ENCODE measurements at places on chromosomes 12 and 14.
A peak's percentile ranks its signal among the peaks of the same experiment; 100 is the strongest.

- peak; percentile 82 for DNase-seq
Measured at GRCh38 chr12:28872654-28873268, 276.3 kb upstream of the FAR2 start.

DNA sequence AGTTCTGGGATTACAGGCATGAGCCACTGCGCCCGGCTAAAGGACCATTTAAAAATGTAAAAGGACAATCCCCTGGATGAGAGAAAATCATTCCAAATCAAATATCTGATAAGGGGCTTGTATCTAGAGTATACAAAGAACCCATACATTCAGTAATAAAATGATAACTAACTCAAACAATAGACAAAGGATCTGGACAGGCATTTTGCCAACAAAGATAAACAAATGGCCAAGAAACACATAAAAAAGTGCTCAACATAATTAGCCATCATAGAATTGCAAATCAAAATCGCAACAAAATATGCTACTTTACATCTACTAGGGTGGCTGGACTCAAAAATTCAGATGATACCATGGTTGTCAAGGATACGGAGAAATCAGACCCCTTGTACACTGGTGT, 8.5 kb upstream of the BICD1 start:
- no peak for DNase-seq

DNA sequence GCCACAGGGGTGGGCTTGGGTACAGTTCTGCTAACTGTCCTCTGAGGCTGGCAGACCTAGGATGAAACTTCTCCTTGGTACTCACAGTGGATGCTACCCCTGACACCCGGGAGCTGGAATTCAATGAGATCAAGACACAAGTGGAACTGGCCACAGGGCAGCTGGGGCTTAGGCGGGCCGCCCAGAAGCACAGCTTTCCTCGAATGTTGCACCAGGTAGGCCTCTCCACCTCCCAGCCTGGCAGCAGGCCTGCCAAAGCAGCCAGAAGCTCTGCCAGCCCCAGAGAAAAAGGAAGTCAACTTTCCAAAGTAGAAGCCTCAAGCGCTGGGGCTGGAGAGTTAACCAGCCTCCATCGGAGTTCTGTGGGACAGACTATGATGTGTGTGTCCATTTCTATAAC, 2.4 kb upstream of the NRL start:
- DNase-seq, result no peak

GRCh38 chr14:24253936-24254335, 9.0 kb downstream of the TGM1 start:
- no peak for DNase-seq

DNA sequence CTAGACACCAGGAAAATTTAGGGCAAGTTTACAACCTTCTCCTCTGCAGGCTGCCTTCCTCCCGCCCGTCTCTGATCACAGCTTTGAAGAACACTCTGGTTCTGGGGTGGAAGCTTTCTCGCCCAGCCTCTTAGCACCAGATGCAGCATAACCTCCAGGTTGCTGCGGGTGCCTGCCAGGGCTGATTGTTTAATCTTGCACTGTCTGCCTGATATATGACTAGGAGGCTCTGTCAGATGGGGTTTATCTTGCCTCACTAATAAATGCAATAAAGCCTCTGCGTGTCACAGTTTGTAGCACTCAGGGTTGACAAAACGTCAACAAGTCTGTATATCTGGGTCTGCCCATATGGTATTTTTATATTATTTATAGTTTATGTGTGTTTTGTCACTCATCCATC, 388.2 kb downstream of the FUT8 start:
- no peak for DNase-seq

GRCh38 chr12:68812553-68813241, 4.7 kb downstream of the MDM2 start:
- DNase-seq, result no peak

GRCh38 chr12:47574252-47575021, 131.4 kb downstream of the RPAP3 start:
- no peak for DNase-seq

Data from astrocyte of the hippocampus (primary cell).